Inflammatory macrophage treated with lipopolysaccharide for 1 hour (primary cell): ENCODE measurements at places on chromosomes 11 and 22.

- DNase-seq: peak; percentile 82
Observed at GRCh38 chr11:65856689-65857499, 1.1 kb downstream of the CFL1 start.

DNA sequence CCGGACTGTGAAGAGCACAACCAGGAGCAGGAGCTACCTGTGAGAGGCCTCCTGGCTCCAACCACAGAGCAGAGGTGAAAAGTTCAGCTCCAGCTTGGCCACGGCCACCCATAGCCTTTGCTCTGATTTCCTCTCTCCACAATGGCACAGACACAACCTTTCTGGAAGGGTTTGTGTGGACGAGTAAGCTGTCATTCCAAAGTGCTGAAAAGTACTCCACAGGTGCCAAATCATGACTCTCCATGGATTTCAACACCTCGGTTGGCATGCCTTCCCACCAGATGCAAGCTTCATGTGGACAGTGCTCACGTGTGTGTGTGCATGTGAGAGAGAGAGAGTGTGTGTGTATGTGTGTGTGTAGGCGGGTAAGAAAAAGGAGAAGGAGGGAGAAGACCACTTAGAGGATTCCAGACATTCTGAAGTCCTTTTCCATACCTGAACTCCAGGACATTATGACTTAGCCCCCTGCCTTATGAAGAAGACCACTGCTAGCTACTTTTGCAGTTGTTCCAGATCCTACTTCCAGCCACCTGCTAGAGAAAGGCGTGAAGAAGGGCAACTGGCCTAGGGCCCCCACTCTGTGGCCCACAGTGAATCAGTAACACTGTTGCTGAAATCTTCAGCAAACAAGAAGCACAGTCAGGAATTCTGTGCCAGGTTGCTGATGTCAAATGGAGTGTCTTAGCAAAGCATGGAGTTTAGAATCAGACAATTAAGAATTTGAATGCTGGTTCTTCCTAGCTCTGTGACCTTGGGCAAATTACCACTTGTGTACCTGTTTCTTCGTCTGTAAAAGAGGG, 13.9 kb upstream of the NAV2 start:
- DNase-seq: no peak

- DNase-seq: no peak
Observed at GRCh38 chr11:18320617-18321016, 1.3 kb downstream of the HPS5 start.

DNA sequence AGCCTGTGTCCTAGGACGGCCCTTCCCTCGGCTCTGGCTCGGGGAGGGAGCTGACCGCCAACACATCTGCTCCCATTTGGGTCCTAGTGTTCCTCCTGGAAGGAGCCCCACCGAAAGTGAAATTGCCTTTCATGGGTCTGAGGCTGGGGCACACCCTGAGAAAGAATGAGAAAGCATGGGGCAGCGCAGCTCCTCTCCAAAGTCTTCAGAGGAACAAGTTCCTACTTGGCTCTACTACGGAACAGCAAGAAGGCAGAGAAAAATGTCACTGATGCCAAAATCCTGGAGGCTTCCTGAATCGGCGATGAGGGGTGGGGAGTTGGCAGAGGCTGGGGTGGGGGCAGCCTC, 41.5 kb upstream of the MYEOV start:
- no peak for DNase-seq

DNA sequence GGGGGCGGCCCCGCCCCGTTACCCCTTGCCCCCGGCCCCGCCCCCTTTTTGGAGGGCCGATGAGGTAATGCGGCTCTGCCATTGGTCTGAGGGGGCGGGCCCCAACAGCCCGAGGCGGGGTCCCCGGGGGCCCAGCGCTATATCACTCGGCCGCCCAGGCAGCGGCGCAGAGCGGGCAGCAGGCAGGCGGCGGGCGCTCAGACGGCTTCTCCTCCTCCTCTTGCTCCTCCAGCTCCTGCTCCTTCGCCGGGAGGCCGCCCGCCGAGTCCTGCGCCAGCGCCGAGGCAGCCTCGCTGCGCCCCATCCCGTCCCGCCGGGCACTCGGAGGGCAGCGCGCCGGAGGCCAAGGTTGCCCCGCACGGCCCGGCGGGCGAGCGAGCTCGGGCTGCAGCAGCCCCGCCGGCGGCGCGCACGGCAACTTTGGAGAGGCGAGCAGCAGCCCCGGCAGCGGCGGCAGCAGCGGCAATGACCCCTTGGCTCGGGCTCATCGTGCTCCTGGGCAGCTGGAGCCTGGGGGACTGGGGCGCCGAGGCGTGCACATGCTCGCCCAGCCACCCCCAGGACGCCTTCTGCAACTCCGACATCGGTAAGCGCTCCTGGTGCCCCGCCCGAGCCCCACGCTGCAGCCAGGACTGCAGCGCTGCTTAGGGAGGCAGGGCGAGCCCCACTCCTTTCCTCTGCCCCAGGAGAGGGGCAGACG, at the start of gene TIMP3:
TIMP3 (plus strand) TSS at position 169 of the 700 bp plus-strand sequence; CDS start at position 466, 297 bp downstream.
- DNase-seq: peak; percentile 31

DNA sequence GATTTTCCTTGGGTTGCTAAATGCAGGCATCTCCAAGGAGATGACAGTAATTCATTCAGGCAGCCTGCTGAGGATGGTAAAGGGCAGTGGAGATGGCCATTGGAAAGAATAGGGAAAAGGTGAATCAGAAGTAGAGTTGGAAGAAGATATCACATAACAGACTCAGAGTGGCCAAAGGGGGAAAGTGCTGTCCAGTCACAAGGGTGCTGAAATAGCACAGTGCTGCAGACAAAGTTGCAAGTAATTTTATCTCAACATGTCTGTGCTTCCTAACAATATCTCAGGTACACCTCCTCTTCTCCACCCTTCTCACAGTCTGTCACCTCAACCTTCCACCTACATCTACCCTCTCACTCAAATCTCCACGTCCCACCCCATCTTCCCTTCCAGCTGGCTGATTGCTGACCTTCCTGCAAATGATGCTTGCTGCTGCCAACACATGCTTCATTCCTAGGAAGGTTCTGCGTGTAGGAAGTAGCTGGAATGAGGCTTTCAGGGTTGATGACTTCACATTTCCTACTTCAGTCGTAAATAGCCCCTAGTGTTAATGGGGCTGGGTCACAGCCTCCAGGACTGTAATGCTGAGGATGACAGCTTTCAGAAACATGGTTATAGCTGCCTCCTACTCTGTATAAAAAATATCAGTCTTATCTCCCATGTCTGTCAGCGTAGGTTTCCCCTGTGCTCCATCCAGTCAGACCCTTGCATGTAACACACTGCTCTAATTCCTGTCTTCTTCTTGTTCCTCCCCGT, 123.9 kb downstream of the CTNND1 start:
- DNase-seq: no peak

GRCh38 chr11:107707807-107708206, 4.0 kb downstream of the SLN start:
- no peak for DNase-seq

DNA sequence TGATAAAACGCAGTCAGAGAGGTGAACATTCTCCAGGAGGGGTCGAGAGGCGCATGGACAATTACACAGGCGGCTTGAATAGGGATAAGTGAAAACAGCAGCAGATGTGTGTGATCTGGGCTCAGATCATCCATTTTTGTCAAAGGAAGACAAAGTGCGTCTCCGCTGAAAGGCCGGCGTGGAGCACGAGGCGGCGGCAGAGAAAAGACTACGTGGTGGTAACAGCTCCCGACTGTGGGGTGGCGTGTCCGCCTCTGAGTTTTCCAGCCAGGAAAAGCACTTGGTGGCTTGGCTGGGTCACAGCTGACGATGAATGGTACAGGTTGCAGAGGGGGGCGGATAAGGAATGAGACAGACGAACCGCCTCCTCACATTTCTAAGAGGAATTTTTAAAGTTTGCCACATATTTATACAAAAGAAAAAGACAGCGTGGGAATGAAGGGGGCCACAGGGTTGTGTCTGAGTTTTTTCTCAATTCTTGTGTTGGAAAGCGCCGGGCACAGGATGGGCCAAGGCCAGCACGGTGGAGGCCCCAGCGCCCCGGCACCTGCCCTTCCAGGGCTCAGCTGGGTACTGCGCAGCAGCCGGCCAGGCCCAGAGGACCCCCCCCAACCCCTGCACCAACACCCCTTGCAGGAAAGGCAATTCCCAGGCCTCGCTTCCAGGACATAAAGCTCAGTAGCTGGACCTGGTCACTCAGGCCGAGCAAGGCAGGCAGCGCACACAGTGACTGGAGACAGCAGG, 80.4 kb downstream of the TRMU start:
- DNase-seq: no peak

- DNase-seq: no peak
Observed at GRCh38 chr11:115222863-115223530, 281.2 kb downstream of the CADM1 start.

GRCh38 chr22:43823911-43824665, 12.0 kb upstream of the EFCAB6 start:
- DNase-seq: no peak

DNA sequence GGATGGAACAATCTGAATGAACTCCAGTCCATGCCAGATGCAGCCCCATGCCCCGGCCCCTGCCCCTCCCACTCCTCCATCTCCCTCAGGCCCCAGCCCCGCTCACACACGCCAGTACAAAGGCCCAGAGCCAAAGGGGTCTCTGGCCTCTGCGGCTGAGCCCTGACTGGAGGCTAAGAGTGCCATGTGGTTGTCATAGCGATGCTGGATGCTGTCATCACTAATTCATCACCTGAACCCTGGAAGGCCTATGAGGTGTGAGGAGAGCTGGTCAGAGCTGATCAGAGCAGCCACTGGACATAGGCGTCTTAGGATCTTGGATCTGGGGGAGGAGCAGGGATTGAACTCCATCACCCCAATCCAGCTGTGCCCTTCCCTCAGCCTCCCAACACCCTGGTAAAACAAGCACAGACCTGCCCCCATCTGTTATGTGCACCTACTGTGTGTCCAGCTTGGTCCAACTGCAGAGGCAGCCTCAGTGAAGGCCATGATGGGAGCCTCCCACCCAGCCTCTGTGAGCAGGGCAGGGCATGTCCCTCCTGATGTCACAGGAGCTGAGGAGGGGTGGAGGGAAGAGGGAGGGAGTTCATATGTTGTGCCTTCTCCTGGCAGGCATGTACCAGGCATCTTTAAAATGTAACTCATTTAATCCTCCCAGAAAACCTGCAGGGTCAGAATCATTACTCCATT, 16.7 kb downstream of the PDE2A start:
- no peak for DNase-seq

DNA sequence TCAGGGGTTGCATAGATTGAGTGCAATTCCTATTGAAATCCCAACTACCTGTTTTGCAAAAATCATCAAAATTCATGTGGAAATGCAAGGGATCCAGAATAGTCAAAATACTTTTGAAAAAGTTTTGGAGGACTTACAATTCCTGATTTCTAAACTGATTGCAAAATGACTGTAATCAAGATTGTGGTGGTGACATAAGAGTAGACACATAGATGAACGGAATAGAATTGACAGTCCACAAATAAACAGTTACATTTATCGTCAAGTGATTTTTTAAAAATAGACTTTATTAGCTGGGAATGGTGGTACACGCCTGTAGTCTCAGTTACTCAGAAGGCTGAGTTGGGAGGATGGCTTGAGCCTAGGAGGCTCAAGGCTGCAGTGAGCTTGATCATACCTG, 2.6 kb upstream of the SLC7A4 start:
- no peak for DNase-seq

GRCh38 chr11:83543706-83544439, 257.7 kb upstream of the CCDC90B start:
- no peak for DNase-seq

DNA sequence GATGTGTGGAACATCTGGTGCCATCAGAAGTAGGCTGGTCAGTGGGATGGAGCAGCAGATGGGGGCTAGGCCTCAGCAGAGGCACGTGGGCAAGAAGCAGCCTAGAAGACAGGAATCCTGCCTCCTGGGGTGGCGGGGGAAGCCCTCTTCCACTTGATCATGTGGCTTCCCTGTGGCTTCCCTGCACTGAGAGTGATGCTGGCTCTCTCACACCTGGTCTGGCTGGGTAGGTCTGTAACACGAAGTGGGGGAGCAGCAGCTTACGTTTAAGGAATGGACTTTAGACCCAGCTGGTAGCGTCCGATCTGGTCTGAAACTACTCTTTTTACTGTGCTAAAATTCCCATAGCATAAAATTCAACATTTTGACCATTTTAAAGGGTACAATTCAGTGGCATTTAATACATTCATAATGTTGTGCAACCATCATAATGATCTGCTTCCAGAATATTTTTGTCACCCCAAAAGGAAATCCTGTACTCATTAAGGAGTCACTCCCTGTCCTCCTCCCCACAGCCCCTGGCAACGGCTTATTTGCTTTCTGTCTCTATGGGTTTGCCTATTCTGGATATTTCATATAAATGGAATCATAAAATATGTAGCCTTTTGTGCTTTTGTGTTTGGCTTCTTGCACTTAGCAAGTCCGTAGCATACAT, 21.7 kb downstream of the PTPN5 start:
- no peak for DNase-seq

DNA sequence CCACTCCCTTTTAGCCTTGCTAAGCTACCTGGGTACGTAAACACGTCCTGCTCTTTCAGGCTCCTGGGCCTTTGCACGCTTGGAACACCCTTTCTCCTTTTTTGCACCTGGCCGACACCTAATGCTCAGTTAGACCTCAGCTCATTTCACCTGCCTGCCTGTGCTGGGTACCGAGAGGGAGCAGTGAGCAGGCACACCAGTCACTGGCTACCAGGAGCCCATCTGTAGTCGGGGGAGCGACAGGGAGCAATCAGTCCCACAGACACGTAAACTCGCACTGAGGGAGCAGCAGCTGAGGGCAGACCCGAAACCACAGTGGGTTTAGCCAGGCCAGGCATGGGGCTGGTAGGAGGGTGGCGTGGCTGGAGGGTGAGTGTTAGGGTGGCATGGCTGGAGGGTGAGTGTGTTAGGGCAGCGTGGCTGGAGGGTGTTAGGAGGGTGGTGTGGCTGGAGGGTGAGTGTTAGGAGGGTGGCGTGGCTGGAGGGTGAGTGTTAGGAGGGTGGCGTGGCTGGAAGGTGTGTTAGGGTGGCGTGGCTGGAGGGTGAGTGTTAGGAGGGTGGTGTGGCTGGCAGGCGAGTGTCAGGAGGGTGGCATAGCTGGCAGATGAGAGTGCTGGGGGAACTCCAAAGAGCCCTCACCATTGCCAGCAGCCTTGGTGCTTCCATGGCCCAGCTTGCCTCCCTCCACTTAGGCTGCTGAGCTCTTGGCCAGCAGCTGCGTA, 6.4 kb upstream of the GTSE1 start:
- DNase-seq: no peak

- peak; percentile 83 for DNase-seq
Observed at GRCh38 chr22:29587938-29588699, 7.2 kb upstream of the NIPSNAP1 start.

DNA sequence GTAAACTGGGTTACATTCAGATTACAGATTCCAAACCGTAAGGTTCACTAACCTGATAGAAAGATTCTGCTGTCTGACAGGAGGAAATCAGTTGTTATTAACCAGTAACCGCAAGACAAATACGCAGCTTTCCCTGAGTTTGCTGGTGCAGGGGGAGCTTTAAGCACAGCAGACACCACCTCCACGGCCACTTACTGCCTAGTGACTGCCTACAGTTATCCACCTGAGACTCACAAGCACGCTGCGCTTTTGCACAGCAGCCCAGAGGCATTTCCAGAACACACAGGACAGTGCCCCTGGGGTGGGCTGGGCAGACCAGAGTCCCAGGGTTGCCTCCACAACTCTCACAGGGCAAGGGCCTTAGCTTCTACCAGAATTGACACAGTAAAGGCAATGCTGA, 90.9 kb downstream of the CTTN start:
- no peak for DNase-seq
